GM12878 (cell line): ENCODE measurements at places on chromosomes 1 and 21. TPM values are rescaled to one million over a fixed set of nuclear protein-coding genes. Genes with fewer than 3 reads are reported as not detected.
A peak's percentile ranks its signal among the peaks of the same experiment; 100 is the strongest.

Gene DIRAS3
- not detected in 2 replicates for total RNA-seq

Gene KCNJ10
- total RNA-seq = not detected in 2 replicates

Gene LRRC38
- not detected in 2 replicates for total RNA-seq

Gene NEK2
- 28.7 TPM in 2 replicates for total RNA-seq

Gene WDR64
- not detected in 2 replicates for total RNA-seq

Gene WNT4
- total RNA-seq = not detected in 2 replicates

Gene CTXND2
- total RNA-seq = not detected in 2 replicates

GRCh38 chr1:155950829-155951228 lies 9.4 kb downstream of the RXFP4 start:
- peaks cover 45% of the 10 kb centered on the region for H3K36me3 ChIP-seq
- H3K4me3 ChIP-seq = no peak overlapping the region
- H3K27ac ChIP-seq = no peak overlapping the region
- H3K27me3 ChIP-seq = no peaks in the 10 kb centered on the region
- peaks cover 17% of the 10 kb centered on the region for H3K4me1 ChIP-seq

DNA sequence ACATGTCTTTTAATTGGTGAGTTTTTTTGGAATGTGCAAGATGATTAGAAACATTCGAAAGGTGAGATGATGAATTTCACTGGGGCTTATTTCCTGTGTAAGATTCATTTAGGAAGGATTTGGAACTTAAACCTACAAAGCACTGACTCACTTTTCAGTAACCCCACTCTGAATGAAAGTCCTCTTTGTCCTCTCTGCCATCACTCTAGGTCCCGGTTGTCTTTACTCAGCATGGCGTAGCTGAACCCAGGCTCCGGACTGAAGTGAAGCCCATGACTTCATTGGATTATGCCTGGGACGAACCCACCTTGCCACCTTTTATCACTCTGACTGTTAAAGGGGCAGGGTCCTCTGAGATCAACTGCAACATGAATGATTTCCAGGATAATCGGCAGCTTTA lies 139.4 kb downstream of the VPS13D start:
- H3K4me1 ChIP-seq = no peaks in the 10 kb centered on the region
- no peaks in the 10 kb centered on the region for H3K27me3 ChIP-seq
- 0 out of 2 replicates have a peak, but pooled peaks cover 4% of the 10 kb centered on the region for H3K36me3 ChIP-seq
- no peak overlapping the region for H3K27ac ChIP-seq

GRCh38 chr1:46550751-46551231 lies 656 bp downstream of the KNCN start:
- H3K27ac ChIP-seq = no peak overlapping the region
- H3K27me3 ChIP-seq = no peaks in the 10 kb centered on the region
- H3K36me3 ChIP-seq = no peaks in the 10 kb centered on the region
- H3K4me1 ChIP-seq = no peaks in the 10 kb centered on the region
- DNase-seq = no peak
- no peak overlapping the region for H3K4me3 ChIP-seq

GRCh38 chr1:198942466-198942865 lies 303.6 kb downstream of the PTPRC start:
- H3K4me1 ChIP-seq = no peaks in the 10 kb centered on the region; the same call in 1 of the 2 replicates
- no peak overlapping the region for H3K4me3 ChIP-seq
- no peaks in the 10 kb centered on the region for H3K36me3 ChIP-seq
- no peaks in the 10 kb centered on the region for H3K27me3 ChIP-seq
- DNase-seq = no peak
- no peak overlapping the region for H3K27ac ChIP-seq

- no peak overlapping the region for H3K4me3 ChIP-seq
- no peaks in the 10 kb centered on the region for H3K27me3 ChIP-seq
- no peak overlapping the region for H3K27ac ChIP-seq
- no peak for DNase-seq
Observed at GRCh38 chr21:28548291-28548690, 444.4 kb downstream of the LTN1 start.

DNA sequence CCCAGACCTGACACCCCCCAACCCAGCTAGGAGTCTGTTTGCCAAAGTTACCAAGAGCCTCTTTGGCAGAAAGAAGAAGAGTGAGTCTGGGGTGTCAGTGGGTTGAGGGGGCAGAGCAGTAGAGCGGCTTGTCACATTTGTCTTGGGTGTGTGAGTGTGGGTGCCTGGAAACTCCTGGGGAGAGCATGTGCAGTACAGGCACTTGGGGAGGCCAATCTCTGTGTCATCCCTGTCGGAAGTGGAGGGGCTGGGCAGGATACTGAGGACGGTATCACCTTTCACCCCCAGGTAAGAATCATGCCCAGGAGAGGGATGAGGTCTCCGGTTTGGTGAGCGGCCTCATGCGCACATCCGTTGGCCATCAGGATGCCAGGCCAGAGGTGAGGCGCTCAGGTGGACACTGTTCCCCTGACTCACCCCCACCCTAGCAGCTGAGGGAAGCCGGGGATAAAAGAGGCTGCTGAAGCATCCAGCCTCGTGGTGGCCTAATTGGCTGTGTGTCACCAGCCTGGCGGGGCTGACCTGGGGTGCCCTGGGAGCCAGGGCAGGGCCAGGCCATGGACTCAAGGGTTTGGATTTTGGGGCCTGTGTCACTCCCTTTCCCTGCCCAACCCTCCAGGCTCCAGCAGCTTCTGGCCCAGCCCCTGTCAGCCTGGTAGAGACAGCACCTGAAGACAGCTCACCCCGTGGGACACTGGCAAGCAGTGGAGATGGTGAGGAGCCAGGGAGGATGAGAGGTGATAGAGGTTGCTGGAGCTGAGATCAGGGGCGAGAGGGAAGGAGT lies 3.3 kb downstream of the PLK3 start:
- no peak for DNase-seq
- no peak overlapping the region for H3K4me3 ChIP-seq
- H3K27ac ChIP-seq = no peak overlapping the region

- no peak overlapping the region for H3K4me3 ChIP-seq
- H3K4me1 ChIP-seq = no peaks in the 10 kb centered on the region
- no peak overlapping the region for H3K27ac ChIP-seq
Observed at GRCh38 chr21:45869121-45870007, 112.2 kb upstream of the COL6A1 start.

GRCh38 chr1:212477680-212478466 lies 45.2 kb downstream of the NENF start:
- H3K4me1 ChIP-seq = peaks cover 6% of the 10 kb centered on the region; the same call in 1 of the 2 replicates
- H3K4me3 ChIP-seq = no peak overlapping the region
- DNase-seq = no peak
- no peaks in the 10 kb centered on the region for H3K27me3 ChIP-seq

DNA sequence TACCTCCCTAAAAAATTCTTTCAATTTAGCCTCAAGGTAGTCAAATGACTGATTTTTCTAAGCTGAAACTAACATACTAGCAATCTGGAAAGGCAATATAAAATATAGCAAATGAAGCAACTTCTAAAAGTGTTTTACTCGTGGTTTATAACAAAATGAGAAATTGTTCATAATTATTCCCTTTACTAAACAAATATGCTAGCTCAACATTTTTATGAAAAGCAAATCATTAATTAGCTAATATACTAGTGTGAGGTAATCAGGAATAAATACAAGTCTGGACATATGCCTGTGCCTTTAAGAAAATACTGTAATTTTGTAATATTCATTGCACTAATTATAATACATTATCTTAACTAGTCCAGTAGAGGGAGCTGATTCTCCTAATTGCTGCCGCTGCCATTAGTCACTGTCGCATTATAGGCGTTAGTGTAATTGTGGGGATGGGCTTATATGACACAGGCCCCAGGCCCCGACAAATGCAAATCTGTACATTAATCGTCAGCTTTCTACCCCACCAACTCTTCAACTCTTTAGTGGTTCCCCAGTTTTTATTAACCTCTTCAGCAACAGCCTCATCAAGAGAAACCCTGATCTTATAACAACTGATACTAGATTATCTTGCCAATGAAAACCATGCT lies 160.9 kb downstream of the GABPA start:
- H3K4me3 ChIP-seq = no peak overlapping the region
- H3K27me3 ChIP-seq = no peaks in the 10 kb centered on the region

DNA sequence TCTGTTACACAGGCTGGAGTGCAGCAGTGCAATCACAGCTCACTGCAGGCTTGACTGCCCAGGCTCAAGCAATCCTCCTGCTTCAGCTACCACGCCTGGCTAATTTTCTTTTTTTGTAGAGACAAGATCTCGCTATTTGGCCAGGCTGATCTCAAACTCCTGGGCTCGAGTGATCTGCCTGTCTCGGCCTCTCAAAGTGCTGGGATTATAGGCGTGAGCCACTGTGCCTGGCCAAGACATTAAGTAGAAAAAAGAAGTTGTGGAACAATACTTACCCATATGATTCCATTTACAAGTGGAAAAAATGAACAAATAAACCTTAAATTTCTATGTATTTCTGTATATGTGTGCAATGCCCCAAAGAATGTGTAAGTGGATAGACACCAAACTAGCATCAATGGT lies 30.3 kb upstream of the ID3 start:
- H3K27ac ChIP-seq = peak overlapping the region; percentile 93
- H3K27me3 ChIP-seq = no peaks in the 10 kb centered on the region
- no peaks in the 10 kb centered on the region for H3K36me3 ChIP-seq
- H3K4me3 ChIP-seq = no peak overlapping the region
- no peak for DNase-seq

GRCh38 chr1:248897412-248898337 lies 8.4 kb upstream of the PGBD2 start:
- H3K27me3 ChIP-seq = no peaks in the 10 kb centered on the region
- H3K36me3 ChIP-seq = no peaks in the 10 kb centered on the region
- H3K4me3 ChIP-seq = no peak overlapping the region
- no peaks in the 10 kb centered on the region for H3K4me1 ChIP-seq
- H3K27ac ChIP-seq = no peak overlapping the region
